ENCODE measurements at places on chromosomes 2 and 18.

- no peak for DNase-seq
Measured at GRCh38 chr2:39902103-39902502, 123.0 kb upstream of the THUMPD2 start.

GRCh38 chr2:233846387-233847247 lies 7.7 kb downstream of the HJURP start:
- DNase-seq, result no peak

GRCh38 chr2:157792335-157793052 lies 83.6 kb downstream of the ACVR1 start:
- DNase-seq, result no peak

GRCh38 chr2:55840460-55840859 lies 83.1 kb downstream of the EFEMP1 start:
- no peak for DNase-seq

Data from COR-L47 (cell line).